ENCODE measurements at places on chromosomes 5 and 9.

GRCh38 chr5:137228816-137229215 is 270.3 kb downstream of the SPOCK1 start:
- no peak for DNase-seq

- DNase-seq: no peak
Measured at GRCh38 chr9:97567182-97567893, 65.8 kb downstream of the TSTD2 start.

DNA sequence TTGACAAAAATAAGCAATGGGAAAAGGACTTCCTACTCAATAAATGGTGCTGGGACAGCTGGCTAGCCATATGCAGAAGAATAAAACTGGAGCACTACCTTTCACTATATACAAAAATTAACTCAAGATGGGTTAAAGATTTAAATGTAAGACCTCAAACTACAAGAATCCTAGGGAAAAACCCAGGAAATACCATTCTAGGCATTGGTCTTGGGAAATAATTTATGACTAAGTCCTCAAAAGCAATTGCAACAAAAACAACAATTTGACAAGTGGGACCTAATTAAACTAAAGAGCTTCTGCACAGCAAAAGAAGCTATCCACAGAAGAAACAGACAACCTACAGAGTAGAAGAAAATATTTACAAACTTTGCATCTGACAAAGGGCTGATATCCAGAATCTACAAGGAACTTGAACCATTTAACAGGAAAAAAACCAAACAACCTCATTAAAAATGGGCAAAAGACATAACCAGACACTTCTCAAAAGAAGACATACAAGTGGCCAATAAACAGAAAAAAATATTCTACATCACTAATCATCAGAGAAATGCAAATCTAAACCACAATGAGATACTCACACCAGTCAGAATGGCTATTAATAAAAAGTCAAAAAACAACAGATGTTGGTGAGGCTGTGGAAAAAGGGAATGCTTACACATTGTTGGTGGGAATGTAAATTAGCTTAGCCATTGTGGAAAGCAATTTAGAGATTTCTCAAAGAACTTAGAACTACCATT is 75.2 kb upstream of the CPEB4 start:
- no peak for DNase-seq

DNA sequence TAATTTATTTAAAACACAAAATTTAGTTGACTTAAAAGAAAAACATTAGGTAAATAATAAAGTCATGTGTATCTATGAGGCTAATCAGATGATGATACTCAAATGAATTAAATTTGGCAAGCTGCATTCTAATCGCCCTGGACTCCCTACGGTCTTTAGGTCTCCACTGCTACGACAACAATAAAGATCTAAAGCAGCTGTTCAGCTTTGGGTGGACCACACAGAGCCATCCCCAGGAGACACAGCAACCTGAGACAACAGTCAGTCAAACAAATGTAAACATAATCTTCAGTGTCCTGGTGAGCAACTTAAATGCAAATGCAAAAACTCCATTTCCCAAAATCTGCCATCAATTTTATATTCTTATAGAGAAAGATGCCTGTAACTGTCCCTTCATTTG is 65.5 kb downstream of the MCTP1 start:
- DNase-seq: no peak

- no peak for DNase-seq
Measured at GRCh38 chr5:55911784-55912653, 60.9 kb downstream of the IL31RA start.

DNA sequence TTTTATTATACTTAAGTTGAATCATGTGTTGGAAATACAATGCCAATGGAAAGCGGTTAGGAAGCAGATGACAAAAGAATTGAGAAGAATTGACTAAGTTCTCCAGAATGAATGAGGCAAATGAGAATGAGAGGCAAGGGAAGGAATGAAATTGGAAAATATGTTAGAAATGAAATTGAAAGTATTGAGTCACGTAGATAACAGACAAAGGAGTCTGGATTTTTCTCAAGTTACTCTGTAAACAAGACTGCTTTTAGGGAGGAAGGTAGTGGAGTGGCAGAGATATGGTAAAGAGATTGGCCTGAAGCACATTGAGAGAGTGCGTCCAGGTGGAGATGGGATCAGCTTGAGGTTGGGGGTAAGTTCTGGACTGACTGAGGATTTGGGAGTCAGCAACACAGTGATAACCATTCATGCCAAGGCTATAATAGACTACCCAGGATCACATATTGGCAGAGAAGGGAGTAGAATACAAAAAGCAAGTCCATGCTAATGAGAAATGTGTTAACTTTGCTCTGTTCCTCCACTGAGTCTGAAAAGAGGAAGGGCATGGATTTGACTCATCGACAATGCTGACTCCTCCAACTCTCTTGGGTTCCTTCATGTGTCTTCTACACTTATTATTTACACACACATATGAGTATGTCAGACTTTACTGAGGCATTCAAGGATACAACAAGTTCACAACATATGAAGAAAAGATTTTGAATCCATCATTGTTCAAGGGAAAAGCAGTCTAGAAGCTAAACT is 814.2 kb upstream of the ZNF608 start:
- DNase-seq: no peak

GRCh38 chr9:132048201-132048600 is 31.5 kb downstream of the MED27 start:
- no peak for DNase-seq

DNA sequence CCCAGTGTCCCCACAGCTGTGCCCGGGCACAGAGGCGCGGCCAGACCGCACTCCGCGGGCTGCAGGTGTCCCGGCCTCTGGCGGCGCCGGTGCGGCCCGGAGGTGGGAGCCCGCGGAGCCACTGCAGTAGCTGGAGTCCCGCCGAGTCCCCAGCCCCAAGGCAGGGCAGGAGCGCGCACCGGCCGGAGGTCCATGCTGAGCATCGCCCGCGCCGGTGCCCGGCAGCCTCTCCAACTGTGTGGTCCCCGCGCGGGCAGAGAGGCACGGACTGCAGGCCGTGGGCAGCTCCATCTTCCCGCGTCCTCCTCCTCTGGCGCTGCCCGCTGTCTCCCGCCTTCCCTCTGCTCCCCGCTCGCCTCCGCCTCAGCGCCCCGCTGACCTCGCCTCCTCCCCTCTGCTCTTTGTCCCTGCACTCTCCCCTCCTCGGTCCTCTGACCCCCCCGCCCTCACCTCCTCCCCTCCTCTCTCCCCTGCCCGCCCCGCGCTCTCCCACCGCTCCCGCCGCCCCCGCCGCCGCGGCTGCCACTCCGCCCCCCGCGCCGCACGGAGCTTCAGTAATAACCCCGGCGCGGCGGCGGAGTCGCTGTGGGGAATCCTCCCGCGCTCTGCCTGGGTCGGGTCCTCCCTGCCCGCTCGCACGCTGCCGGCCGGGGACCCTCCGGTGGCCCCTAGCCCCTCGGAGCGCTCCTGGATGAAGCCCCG is at the start of gene ADAMTS16:
TSS of gene ADAMTS16 (plus strand) at position 554 of the 702 bp plus-strand sequence. CDS start at position 692, 138 bp downstream.
- no peak for DNase-seq

- no peak for DNase-seq
Measured at GRCh38 chr5:474840-475661, 32.1 kb downstream of the EXOC3 start.

GRCh38 chr5:83965441-83965840 is 244.8 kb upstream of the HAPLN1 start:
- DNase-seq: peak; percentile 51

GRCh38 chr9:131329241-131329641 is 39.7 kb downstream of the PLPP7 start:
- no peak for DNase-seq

DNA sequence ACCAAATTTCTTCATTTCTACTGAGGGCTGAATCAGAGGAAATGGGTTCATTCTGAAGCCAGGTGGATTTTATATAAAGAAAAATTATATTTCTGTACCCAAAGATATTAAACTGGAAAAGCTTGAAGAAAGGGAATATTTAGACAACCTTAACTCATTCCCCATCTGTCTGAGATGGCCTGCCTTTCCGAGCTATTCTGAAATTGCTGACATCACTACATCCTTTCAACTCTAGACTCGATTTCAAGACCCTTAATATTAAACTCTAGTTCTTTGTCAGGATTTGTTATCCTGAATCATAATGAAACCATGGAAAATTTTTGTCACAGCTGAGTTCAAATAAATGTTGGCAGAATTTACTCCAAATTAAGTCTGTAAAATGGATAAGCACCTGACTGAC is 818.5 kb upstream of the SEMA6A start:
- DNase-seq: no peak

DNA sequence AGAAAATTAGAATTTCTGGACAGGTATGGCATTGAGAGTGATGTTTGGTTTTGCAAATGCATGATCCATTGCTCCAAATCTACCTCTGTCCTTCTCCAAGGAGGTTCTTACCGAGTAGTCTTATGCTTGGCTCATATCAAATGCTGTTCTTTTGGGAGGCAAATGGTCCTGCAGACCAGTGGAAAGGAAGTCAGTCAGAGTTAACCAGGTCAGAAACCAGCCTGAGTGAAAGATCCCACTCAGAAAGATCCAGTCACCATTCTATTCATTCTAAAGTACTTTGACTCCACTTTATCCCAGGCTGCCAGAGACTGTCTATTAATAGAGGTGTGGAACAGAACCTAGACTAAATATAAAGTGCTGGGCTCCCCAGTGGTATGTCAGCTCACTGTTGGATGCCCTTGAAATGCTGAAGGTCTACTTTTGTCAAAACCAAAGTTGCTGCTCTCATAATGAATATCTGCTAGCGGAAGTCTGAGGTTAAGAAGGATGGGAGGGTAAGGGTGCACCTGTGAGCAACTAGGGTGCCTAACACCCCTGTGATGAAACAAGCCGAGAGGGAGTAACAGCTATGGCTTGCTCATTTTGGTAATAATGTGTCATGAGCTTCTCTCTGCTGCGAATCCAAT is 302.2 kb downstream of the ZNF608 start:
- no peak for DNase-seq

- no peak for DNase-seq
Measured at GRCh38 chr5:56681346-56681745, 134.0 kb upstream of the MAP3K1 start.

DNA sequence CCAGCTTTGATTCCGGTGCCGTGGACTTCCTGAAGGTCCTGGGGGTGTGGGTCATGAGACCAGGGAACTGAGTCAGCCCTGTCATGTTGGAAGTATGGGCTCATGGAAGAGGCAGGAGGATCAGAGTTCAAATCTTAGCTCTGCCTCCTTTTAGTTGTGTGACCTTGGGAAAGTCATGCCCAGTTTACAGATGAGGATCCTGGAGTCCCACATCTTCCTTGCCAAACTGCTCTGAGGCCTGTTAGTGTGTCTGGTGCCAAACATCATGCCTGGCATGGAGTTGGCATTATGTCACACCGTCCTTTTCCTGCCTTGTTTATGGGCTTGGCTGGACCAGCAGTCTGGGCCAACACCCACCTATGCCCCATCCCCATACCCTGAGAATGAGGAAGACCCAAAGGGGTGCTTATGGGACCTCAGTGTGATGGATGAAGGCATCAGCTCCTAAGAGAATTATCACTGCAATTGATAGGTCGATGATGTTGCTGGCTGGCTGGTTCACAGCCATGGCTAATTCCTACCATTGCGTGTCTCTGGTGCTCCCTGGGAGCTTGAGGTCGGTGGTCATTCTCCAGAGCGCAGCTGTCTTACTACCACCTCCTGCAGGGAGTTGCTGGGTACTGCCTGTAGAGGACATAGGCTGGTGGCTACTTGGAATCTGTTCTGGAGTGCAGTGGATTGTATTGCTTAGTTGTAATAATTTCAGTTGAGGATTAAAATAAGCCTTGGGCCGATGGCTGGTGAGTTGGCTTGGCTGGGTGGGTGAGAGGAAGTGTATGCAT is 140.5 kb upstream of the PITX1 start:
- DNase-seq: no peak

DNA sequence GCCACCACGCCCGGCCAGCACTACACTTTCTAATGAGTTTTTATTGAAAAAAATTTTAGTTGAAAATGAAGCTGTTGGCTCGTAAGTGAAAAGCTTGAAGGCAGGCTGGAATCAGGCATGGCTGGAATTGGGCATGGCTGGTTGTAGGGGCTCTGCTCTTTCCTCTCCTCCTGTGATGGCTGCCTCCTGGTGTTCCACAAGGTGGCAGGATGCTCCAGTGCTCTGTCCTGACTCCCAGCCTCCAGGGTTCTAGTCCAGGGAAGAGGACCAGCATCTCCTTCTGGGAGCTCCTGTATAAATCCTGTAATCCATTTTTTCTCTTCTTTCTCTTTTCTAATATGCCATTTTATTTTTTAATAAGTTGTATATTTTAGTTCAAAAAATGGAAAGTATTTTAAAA is 57.2 kb upstream of the DHFR start:
- no peak for DNase-seq

DNA sequence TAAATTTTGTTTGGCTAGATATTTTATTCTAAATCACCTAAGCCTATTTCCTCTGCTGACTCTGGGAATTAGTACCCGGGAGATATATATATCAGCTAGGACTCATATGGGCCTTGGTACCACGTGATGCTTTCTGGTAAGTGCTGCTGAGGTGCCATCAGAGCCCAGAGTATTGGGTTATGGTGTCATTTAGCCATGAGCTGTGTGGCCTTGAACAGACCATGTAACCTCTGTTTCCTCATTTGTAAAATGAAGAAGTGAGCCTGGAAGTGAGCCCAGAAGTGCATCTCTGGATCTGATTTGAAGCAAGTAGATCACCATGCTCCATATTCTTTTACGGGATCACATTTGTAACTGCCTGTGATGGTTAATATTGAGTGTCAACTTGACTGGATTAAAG is 126.1 kb downstream of the GPBP1 start:
- DNase-seq: no peak

- DNase-seq: no peak
Measured at GRCh38 chr5:73411936-73412596, 36.5 kb downstream of the FOXD1 start.

DNA sequence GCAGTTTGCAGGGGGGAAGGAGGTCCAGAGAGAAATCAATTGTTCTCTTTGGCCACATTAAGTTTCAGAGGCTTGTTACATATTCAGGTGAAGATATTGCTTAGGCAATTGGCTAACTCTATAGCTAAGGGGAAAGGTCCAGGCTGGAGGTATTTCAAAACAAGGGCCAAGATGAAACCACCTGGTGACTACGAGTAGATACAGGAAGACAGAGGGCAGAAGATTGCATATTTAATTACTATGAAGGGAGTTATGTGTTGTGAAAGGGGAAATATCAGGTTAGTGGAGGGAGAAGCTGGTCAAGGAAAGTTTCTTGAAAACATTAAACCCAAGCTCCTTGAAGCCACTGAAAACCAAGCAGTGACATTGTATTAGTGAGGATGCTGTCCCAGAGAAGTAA is 1.9 kb upstream of the RAD23B start:
- DNase-seq: no peak

Measured in bone marrow (tissue), 2 donors.